ENCODE measurements at places on chromosomes 12 and 14.

GRCh38 chr14:73865534-73866113 is 14.0 kb downstream of the PTGR2 start:
- no peak for DNase-seq

- no peak for DNase-seq
Measured at GRCh38 chr12:45281994-45282393, 66.1 kb downstream of the ANO6 start.

DNA sequence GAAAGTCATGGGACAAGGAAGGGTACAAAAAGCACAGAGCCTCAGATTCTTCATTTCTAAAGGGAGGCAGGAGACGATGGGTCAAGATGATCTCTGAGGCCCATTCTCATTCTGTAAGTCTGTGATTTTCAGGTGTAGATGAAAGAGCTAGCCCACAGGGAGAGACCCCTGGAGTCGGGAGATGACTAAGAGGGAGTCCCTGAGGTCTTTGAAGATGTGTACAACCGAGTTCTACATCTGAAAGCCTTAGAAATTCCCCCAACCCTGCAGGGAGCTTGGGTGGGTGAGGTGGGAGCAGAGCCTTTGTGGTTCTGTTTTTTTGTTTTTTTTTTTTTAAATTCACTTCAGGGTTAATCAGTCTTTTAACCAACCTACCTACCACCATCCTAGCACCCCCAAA is 3.1 kb downstream of the WNT10B start:
- DNase-seq: no peak

DNA sequence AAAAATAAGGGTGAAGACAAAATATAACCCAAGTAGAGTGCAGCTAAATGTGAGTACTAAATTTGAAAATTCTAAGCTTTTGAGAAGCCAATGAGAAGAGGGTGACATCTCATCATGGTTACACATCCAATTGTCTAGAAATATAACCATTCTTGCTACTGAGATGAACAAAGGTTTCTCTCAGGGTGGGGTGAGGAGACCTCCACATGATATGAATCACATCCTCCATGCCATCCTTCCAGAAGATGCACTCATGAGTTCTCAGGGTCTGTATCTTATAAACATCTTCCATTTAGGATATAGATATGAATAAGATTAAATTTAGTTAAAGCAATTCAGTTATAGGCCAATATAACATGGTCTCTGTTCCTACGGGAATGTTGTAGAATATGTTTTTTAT is 38.9 kb upstream of the E2F7 start:
- DNase-seq: no peak

DNA sequence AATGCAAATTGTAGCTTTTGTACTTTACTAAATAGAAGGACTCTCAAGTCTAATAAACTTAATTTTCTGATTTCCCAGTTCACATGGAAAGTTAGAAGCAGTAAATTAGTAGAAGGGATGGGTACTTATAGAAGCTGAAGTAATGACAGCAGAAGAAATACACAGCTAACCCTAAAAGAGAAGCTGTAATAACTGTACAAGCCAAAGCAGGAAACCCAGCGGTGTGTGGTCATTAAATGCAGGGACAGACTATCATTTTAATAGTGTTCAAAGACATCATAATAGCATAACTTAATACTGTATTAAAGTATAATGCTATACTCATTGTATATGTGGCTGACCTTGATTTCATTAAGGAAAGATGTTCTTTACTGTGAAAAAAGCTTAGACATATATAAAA is 74.9 kb downstream of the PCNX1 start:
- no peak for DNase-seq

GRCh38 chr12:119594399-119594730 is 791 bp downstream of the TMEM233 start:
- DNase-seq: no peak

DNA sequence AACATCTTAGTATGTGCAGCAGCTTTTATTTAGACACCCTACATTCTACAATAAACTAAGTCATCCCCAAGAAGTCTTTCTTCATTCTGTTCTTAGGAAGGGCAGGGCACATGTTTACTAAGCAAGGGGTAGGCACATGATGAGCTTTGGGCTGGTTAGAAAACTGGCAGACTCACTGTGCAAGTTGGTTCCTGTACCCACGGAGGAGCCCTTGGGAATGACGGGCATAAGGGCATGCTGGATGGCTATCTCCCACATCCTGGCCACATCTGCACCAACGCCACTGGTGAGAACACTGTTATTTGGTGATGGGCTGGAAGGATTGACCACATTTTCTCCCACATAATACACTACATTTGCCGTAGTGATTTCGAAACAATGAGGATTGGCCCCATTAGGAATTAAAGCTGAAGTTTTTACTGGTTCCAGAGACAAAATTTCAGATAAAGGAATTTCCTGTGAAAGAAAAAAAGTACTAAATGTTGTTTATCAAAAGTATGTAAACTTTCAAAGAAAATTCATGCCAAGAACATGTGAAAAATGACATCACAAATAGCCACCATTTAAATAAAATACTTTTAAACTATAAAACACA is 297.0 kb downstream of the PRKD1 start:
- DNase-seq: no peak

DNA sequence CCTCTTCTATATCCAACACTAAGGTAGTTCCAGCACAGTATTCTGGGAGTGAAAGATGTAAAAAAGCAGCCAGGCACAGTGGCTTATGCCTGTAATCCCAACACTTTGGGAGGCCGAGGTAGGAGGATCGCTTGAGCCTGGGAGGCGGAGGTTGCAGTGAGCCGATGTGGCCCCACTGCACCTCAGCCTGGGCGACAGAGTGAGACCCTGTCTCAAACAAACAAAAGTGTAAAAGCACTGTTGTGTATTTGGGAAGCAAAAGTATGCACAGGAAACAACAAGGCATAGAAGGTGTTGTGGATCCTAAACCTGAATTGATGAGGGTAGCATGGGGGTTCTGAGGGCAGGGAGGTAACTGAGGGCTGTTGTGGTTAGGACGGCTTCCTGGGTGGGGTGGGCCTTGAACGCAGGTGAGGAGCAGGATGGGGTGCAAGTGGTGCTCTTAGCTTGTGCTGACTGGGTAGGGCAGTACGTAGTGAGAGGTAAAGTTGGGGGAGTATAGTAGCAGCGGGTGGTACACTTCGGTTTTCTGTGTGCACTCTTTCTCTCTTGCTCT is 64.2 kb downstream of the RASSF3 start:
- DNase-seq: no peak

DNA sequence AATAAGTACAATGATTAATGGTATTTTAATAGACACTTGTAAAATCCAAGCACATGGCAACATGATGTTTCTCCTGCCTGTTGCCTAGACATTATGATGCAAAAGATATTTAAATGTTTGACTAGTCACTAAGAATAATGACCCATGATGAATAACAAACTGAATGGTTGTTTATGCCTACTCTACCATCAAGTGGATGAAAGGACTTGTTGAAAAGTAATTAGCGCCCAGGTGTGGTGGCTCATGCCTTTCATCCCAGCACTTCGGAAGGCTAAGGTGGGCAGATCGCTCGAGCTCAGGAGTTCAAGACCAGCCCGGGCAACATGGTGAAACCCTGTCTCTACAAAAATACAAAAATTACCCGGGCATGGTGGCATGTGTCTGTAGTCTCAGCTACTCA is 30.7 kb downstream of the KIF21A start:
- no peak for DNase-seq

DNA sequence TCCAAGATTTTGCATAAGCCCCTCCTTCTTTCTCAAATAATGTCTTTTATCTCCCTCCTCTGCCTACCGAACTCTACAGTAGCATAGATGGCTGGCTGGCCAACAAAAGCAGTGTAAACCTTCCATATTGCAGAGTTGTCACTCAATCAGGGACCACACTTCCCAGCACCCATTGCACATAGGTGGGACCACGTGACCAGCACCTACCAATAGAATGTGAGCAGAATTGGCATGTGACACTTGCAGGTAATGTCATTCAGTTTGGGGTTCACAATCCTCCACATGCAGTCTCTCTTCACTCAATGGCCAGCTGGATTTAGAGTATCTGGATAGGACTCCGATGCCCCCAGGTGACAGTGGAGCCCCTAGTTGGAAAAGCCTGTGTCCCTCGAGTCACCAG is 190.3 kb upstream of the CRY1 start:
- no peak for DNase-seq

GRCh38 chr14:92938235-92938875 is 15.4 kb downstream of the CHGA start:
- DNase-seq: no peak

GRCh38 chr14:34649344-34649743 is 19.4 kb upstream of the SNX6 start:
- no peak for DNase-seq

DNA sequence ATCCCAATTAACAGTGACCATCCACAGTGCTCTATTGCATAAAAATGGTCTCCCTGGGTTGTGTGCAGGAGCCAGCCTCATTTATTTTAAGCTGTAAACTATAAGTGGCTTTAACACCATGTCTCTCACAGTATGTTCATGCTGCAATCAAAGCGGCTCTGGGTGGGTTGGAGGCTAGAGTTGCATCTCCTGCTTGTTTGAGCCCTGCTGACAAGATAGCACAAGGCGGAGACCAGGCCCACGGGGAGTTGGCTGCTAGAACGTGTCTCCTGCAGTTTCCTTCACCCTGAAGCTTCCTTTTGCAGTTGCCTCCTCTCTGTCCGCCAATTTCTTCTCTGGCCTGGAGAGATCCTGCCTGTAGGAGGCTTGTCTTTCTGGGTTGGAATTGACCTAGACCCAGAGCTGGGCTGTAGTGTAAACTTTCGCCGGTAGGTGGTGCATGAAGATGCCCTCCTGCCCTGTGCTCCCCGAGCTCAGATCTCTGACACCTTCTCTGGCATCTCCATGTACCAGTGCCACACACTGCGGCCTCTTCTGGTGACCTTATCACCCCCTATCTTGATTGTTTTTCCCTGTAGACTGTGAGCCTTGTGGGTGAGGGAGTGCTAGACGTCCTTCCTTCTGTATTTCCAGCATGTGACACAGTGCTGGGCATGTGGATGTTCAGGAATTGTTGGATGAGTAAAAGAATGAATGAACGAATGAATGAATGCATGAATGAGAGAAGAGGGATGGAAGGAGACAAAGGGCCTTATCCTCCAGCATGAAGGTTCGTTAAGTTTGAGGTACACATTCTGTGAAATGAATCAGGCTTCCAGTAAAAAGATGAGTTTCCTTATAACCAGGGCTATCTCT is 10.4 kb downstream of the OTUB2 start:
- peak; percentile 74 for DNase-seq

GRCh38 chr12:93957168-93957567 is 191.2 kb upstream of the PLXNC1 start:
- DNase-seq: no peak

DNA sequence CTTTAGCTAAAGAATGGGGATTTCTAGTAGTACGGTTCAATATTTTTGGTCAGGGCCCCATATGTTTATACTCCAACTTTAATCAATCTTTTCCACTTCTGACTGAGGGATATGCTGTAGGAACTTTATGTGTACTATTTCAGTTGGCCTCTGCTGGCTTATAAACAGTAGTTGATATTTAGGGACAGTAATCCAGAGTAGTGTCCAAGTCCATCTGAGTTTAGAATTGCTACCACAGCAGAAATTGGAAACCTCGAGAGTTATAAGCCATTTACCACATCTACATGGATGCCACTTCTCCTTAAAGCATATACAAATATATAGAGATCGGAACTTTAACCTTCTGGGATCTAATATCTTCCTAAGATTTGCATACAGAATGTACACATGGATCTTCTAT is 11.6 kb downstream of the LPCAT3 start:
- no peak for DNase-seq

GRCh38 chr14:48973151-48973550 is 613.0 kb downstream of the RPS29 start:
- DNase-seq: no peak

DNA sequence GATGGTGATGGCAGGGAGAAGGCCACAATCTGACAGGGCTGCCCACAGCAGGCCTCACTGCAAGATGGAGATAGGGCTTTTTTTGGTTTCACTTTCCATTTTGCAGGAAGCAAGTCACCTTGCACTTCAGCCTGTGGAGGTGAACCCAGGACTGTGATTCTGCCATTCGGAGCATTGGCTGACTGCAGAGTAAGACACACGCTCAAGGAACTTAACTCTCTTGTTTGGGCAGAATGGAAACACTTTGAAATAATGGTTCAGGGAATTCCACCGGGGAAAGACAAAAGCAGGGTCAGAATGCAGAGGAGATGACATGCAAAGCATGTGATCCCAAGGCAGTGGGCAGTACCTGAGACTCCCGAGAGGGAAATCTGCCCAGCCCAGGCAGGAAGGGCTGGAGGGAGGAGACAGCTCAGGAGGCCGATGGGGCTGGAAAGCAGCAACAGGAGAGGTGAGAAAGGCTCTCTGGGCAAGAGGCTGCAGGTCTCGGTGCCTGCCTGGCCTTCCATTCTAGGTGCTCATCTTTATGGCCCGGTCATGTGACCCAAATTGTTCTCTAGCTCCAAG is 58.7 kb upstream of the PRMT8 start:
- DNase-seq: no peak

- DNase-seq: no peak
Measured at GRCh38 chr12:106308611-106309010, 6.1 kb downstream of the TCP11L2 start.

DNA sequence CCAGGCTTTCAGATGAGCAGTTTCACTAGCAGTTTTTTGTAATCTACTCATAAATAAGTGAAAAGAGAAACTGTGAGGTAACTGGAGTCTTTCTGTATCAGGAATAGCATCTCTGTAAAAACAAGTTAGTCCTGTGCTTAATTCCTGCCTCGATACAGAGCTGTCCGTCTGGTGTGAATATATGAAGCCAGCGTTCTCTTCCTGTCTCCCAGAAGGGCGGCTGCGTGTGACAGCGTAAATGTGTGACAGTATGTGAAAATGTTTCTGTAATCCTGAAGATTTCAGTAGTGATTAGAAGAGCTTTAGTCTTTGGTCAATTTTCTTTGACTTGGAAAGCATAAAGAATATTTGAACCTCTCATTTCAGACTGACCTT is 150.3 kb downstream of the FBXL14 start:
- DNase-seq: no peak

DNA sequence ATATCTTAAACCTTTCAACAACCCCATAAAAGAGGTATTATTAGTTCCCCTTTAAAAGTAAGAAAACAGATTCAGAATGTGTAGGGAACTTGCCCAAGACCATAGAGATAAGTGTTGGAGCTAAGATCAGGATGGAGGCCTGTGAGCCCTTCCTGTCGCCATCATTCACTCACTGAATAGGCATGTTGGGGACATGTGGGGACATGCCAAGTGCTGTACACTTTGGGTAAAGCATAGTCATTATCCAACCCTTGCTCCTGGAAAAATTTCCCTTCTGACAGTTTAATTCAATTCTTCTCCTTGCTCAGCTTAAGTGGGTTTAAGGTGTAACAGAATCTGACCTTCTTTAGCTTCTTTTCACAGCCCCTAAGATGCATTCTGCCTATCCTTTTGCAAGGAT is 28.0 kb upstream of the C12orf42 start:
- DNase-seq: no peak

GRCh38 chr14:37150414-37150813 is 22.0 kb downstream of the SLC25A21 start:
- DNase-seq: no peak

- DNase-seq: no peak
Measured at GRCh38 chr12:49027846-49028555, 9.4 kb upstream of the PRKAG1 start.
